ENCODE measurements at places on chromosomes 6 and 20.

DNA sequence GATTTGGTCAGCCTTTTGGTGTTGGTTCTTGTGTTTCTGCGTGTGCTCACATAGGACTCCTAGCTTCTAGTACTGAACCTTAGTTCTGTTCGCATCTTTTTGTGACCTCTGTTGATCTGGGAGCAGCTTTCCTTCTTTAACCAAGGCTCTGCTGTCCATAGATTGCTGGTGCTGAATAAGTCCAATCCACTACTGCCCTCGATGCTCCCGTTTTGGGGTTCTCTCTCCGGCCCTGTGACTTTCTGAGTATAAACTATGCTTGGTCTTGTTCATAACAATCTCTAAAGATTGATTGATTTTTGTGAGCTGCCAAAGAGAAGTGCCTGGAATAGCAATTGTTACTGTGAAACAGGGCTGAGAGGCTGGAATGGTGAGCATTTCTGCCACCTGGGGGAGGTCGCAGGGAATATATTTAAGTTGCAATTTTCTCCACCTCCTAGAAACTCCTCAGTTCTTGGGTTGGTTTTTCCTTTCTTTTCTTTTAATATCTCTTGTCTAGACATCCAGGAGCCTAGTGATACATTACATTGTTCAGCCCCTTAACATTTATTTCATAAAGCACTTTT, 422.9 kb upstream of the CHD6 start:
- no peak for DNase-seq

DNA sequence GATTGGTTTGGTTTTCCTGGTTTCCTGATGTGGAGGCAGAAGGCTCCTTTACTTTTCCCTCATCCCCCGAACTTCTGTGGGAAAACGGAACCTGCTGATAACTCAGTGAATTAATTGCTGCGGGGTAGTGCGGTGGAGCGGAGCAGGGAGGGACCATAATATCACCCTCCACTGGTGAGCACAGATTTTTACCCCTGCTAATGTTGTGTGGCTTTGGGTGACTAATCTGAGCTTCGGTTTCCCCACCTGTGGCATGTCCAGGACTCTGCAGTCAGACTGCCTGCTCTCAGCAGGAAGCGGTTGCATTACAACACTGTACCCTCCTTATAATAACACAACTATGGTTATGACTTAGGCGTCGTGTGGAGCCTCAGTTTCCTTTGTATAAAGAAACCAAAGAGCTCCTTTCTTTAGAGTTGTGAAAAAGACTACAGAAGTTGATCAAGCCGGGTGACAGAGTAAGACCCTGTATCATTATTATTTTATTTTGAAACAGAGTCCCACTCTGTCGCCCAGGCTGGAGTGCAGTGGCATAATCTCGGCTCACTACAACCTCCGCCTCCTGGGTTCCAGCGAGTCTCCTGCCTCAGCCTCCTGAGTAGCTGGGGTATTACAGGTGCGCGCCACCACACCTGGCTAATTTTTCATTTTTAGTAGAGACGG, 2.2 kb upstream of the ID1 start:
- no peak for DNase-seq

GRCh38 chr6:112575309-112575834, 228.2 kb downstream of the RFPL4B start:
- DNase-seq = no peak

GRCh38 chr6:35960187-35960586, 39.3 kb upstream of the SRPK1 start:
- DNase-seq = no peak

GRCh38 chr6:15025446-15025845, 220.4 kb upstream of the JARID2 start:
- DNase-seq = no peak

DNA sequence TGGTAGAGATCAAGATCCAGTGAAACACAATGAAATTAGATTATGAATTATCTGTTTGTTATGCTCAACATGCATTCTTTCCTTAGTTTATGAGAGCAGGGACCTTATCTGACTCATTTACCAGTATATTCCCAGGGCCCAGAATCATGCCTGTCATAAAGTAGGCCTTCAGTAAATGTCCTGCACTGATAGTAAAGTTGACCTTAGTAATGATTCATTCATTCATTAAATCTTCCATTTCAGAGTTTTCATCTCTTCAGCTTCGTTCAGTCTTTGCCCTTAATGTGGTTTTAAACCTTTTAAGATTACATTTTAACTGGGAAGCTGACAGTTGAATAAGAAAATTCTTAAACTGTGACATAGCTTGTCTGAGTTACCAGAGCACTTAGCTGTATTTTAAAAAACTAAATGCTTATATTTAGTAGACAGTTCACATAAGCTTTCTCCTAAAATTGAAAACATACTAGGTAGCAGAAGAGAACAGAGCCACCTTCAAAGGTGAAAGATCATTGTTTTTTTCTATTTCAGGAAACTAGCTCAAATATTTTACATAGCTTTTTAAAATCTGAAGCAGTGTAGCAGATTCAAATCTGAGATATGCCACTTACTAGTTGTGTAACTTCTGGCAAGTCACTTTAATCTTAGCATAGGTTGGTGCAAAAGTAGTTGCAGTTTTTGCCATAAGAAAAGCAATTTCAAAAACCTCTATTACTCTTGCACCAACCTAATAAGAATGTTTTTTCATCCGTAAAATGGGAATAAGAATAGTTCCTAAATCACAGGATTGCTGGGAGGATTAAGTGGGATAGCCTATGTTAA, 41.4 kb downstream of the MCM8 start:
- DNase-seq = no peak

- no peak for DNase-seq
These were observed 102.2 kb downstream of the SOD2 start for GRCh38 chr6:159590835-159591234.

DNA sequence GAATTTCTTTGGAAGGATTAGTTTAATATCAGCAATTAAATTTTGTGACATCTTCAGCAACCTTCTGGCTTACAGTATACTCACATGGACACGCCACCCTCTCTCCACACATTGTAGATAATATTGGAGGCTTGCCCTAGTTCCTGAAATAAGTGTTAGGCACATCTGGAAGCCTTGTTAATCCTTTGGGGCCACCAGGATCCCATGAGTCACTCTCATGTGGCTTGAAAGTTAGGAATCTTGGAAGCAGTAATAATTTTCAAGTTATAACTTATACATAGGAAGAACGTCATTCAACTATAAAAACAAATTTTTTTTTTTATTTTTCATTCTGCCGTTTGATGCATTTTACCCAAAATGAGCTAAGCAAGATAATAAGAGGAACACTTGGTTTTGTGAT, 20.5 kb downstream of the LAMA4 start:
- DNase-seq = no peak

DNA sequence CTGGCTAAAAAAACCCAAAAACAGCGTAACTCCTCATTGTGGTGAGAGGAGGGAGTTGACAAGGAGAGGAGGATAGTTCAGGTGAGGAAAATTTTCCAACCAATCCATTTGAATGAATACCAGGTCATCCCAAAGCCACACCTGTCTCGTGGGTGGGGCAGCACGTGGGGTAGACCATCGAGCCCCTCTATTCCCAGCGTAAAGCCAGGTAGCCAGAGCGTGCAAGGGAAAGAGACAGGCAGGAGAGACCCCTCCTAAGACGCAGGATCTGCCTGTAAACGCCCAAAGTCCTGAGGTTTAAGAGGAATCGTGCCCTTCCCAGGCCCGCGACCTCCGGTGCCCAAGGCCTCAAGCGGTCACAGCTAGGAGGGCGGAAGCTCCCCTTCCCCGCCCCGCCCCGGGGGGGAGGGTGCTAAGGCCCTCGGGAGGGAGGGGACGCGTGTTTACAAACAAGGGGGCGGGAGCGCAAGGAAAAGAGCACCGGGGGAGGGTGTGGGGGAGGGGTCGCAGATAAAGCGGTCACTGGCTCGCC, 712 bp downstream of the RXRB start:
- DNase-seq = no peak

DNA sequence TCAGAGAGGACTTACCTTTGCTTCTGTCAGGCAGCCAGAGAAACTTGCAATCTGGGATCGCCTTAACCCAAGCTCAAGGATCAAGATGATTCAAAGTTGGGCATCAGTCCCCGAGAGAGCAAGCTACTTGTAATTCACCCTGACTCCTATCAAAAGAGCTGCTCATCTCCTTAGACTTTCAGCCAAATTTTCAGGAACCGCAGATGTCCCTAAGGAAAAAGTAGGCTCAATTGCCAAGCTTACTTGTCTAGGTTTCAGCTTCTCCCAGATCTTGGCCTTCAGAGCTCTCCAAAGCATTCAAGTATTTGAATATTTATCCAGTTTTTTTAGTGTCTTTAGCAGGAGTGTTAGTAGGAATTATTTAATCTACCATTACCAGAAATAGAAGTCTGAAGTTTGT, 434.1 kb upstream of the MMS22L start:
- no peak for DNase-seq

DNA sequence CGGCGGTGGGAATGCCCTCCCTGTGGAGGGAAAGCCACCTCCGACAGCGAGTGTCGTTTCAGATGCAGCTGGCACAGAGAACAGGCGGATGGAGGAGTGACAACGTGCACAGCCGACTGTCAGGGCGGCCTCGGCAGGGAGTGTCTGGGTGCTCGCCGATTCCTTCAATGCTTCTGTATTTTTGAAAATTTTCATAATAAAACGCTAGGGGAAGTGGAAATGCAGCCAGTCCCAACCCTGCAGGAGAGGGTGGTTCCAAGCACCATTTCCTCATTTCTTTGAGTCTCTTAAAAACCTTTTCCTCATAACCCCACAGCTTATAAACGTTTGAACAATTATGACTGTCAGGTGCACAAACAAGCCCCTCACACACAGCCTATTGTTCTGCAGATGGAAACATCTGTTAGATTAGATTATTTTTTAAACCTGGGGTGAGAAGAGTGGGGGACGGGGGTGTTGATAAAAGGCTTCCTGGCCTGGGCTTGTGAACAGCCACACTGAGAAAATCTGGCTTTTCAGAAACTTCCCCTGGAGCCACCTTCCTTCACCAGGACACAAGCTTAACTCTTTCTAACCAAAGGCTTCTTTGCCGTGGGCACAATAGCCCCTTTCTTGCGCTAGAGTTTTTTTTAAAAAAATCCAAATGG, 228.9 kb downstream of the ANKRD60 start:
- no peak for DNase-seq
